ENCODE measurements at places on chromosomes 4 and X.

DNA sequence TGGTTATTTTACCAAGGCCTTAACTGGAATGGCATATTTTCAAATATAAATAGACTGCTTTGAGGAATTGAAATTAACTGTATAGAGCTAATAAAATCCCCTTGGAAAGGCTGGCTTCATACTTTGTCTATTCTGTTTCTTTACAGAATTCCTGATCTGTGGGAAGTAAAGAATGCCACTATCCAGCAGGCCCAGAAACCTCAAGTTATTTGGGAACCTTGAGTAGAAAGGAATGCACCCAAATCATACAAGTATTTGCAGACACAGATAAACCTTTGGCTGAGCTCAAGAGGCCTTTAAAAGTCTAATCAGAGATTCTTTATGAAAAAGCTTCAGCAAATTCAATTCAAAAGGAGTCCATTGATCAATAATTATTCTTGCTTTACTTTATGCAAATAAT lies 975.7 kb upstream of the PABPC4L start:
- no peak for DNase-seq

- DNase-seq = no peak
Observed at GRCh38 chr4:72591547-72592454, 22.8 kb upstream of the ADAMTS3 start.

DNA sequence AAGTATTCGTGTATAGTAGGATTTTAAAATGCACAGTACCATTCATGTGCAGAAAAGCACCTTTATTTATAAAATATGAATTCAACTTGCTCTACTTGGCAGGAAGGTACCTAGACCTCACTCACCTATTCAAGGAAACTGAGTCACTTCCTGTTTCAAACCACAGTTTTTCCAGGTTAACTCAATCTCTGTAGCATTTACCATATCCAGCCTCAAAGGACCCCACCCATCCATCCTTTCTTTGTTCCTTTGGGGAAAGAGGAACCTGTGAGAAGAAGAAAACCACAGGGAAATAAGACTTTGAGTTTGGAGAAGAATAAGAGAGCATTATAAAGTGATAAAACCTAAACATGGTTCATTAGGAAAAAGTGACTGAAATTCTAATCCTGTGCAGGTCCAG lies 250.7 kb downstream of the CBR4 start:
- no peak for DNase-seq

GRCh38 chr4:2419814-2420213 lies 1.1 kb downstream of the CFAP99 start:
- no peak for DNase-seq

GRCh38 chrX:26651755-26652154 lies 435.8 kb downstream of the MAGEB5 start:
- DNase-seq = no peak

DNA sequence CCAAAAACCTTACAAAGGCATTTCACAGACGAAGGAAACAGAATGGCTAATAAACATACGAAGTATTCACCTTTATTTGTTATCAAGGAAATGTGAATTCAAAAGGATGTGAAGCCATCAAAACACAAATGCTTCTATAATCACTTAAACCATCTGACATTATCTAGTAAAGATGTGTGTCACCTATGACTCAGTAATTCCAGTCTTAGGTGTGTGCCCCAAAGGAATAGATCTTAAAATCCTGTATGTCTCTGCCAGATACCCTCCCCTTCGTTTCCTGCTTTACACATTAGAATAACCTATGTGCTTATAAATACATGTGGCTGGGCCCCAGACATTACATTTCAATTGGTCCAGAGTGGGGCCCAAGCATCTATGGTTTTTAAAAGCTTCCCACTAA lies 41.8 kb upstream of the CEP135 start:
- DNase-seq = peak; percentile 5

GRCh38 chr4:20778896-20779295 lies 78.6 kb downstream of the PACRGL start:
- no peak for DNase-seq

DNA sequence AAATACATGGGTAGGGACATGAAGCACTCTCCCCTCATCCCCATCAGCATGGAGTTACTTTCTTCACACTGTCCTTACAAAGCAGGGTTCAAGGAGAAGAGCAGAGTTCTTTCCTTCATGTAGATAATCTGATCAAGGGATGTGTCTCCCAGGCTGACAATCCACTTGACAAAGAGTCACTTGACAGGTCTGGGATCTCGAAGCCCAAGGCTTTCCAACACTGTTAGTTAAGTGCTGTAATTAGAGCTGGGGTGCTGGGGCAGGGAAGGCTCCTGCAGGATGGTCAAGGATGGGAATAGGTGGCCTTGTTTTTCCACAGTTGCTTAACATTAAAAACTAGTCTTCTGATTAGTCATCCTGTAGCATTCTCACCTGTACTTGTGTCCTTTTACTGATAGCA lies 38.0 kb downstream of the CCNG2 start:
- no peak for DNase-seq

DNA sequence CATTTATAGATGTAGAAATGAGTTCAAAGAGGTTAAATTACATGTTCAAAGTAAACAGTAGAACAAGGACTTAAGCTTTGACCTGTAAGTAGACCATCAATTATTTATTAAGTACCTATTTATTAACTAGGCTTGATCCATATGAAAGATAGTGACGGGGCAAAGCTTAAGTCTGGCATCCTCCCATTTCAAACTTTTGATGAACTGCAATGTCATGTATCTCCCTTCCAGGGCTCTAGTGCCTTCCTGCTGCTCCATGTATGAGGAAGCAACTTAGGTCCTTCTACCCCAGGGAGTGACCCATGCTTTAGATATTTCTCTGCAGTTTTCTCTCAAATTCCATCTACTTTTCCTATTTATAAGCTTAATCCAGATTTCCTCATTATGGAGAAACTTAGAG lies 31.9 kb upstream of the ANTXR2 start:
- no peak for DNase-seq

DNA sequence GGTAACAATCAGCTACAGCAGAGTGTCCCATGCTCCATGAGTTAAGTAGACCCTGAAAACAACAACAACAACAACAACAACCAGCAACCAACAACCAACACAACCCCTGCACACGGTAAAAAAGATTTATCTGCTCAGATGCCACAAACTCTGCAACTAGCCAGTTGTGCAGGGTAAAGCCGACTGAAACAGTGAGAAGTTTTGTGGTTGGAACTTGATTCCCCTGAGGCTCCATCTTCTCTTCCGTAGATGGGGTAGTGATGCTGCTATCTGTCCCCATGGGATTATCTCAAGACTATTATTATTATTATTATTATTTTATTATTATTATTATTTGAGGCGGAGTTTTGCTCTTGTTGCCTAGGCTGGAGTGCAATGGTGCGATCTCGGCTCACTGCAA lies 50.6 kb upstream of the RAPGEF2 start:
- DNase-seq = no peak

GRCh38 chr4:94803181-94803580 lies 45.4 kb downstream of the BMPR1B start:
- no peak for DNase-seq

- no peak for DNase-seq
Observed at GRCh38 chr4:63983224-63983623, 426.0 kb downstream of the TECRL start.

- no peak for DNase-seq
Observed at GRCh38 chrX:26032111-26032912, 105.8 kb upstream of the MAGEB18 start.

- no peak for DNase-seq
Observed at GRCh38 chr4:145440292-145441007, 41.2 kb upstream of the SMAD1 start.

DNA sequence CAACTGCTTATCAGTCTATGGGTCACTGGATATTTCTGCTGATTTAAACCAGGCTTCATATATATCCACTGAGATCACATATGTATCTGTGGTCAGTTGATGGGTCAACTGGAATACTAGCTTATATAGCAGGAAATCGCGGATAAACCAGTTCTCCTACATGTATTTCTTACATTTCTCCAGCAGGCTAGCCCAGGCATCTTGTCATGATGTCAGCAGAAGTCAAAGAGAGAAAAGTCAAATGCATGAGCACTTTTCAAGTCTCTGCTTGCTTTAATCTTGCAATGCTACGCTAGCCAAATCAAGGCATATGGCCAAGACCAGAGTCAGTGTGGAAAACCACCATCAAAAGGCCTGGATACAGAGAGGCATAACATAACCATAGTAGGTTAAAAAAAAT lies 1008.8 kb upstream of the DIAPH2 start:
- no peak for DNase-seq

- DNase-seq = no peak
Observed at GRCh38 chrX:12792711-12793110, 1.5 kb downstream of the PRPS2 start.

- DNase-seq = no peak
Observed at GRCh38 chr4:93648258-93648657, 180.3 kb upstream of the ATOH1 start.

- DNase-seq = peak; percentile 32
Observed at GRCh38 chrX:13167481-13168231, 123.2 kb upstream of the FAM9C start.

DNA sequence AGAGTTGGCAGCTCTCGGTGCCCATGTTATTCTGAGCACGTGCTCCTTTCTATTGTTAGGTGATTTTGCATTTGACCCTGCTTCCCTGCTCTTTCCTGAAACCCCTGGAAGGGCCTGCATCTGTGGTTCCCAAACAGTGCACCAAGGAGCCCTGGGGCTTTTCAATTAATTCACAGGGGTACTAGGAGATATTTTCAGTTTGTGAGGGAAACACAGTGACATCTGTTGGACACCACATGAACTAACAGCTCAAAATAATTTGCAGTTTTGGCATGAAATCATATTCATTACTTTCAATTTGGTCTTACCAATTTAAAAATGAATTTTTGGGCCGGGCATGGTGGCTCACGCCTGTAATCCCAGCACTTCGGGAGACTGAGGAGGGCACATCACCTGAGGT lies 156.6 kb downstream of the GATB start:
- DNase-seq = no peak

DNA sequence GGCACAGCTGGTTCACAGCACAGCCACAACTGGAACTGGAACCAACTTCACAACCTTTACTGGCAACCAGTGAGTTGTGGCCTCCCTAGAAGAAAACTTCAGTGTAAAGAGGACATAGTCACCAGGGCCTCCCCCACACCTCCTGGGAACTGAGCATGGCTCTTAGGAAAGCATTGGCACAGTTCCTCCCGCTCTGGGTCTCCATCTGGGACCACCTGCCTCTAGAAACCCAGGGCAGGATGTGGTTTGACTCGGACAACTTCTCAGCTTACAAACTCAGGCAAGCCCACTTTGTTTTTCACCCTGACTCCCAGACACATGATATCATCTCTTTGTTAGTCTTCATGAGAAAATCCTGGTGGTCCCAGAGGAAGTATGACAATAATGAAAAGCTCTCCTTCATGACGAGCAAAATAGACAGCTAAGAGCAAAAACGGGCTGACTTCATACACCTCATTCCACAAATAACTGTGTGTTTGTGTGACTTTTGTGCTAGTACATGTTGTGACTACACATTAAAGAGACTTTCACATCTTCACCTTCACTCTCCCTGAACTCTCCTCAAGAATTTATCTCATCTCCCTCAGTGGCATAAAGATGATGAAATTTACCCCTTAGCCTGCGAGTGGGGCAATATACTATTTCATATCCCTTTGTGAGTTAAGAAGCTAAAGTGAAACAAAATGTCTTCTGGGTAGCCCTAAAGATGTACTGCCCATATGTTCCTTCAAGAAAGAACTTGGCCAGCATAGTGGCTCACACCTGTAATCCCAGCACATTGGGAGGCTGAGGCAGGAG lies 75.4 kb downstream of the SH3KBP1 start:
- no peak for DNase-seq

DNA sequence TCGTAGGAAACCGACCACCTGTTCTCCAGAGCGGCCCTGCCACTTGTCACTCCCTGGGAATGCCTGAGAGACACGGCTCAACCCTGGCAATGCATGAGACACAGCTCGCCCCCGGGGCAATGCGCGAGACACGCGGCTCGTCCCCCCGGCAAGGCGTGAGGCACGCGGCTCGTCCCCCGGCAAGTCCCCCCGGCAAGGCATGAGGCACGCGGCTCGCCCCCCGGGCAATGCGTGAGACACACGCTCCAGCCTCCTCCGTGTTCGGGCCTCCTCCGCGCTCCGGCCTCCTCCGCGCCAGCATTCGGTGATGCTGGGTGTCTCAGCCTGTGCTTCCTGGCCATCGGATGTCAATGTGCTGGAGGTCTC lies 27.5 kb upstream of the CPLX1 start:
- no peak for DNase-seq

DNA sequence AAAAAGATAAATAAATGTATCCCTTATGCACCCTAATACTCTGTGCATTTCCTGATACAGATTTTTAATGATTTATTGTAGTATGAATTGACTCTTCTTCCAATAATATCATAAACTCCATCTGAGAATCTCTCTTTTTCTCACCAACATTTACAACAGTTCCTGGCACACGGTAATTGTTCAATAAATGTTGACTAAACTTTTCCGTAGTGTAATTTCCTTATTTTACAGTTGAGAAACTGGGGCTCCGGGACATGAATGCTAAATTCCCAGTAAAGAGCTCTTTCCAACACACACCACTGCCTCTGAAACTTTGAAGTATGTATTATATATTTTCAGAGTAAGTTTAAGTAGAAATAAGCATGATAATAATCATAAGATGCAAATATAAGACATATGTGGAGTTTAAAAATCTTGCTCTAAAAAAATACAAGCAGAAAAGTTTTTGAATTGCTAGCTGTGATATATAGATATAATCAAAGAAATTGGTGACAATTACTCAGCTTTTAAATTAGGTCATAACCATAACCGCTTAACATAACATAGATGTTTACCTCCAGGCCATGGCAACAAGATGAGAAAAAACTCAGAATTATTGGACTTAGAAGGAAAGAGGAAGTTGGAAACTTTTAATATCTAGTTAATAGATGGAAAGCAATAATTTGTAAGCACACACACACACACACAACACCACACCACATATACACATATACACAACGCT lies 28.2 kb upstream of the ANTXR2 start:
- no peak for DNase-seq

GRCh38 chr4:7144374-7145290 lies 47.7 kb upstream of the SORCS2 start:
- DNase-seq = no peak

DNA sequence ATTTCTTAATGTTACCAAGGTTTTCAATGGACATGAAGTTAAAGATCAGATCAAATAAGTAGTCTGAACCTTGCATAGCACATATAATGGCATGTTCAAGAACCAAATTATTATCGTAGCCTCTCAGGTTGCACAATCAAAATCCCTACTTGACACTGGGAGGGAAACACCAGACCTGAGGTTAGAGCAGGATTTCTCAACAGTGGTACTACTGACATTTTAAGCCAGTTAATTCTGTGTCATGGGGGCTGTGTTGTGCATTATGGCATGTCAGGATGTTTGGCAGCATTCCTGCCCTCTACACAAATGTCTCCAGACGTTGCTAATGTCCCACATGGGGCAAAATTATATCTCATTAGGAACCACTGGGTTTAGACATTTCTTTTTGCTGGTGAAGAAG lies 20.8 kb downstream of the RLIM start:
- DNase-seq = no peak

GRCh38 chr4:37138019-37138653 lies 106.4 kb upstream of the NWD2 start:
- no peak for DNase-seq

Measured in CD4-positive, alpha-beta T cell treated with Interleukin-6 for 4 hours (primary cell).